ENCODE measurements at places on chromosomes 1 and 21.

DNA sequence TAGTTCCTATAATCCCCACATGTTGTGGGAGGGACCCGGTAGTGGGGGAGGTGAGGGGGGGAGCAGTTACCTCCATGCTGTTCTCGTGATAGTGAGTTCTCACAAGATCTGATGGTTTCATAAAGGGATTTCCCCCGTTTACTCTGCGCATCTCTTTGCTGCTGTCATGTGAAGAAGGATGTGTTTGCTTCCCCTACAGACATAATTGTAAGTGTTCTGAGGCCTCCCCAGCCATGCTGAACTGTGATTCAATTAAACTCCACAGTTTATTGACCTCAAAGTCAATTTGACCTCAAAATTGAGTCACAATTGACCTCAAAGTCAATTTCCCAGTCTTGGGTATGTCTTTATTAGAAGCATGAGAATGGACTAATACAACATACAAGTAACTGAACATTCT lies 19.7 kb downstream of the DPH5 start:
- no peak for DNase-seq

GRCh38 chr1:234944439-234945344 lies 183.9 kb downstream of the TOMM20 start:
- no peak for DNase-seq

DNA sequence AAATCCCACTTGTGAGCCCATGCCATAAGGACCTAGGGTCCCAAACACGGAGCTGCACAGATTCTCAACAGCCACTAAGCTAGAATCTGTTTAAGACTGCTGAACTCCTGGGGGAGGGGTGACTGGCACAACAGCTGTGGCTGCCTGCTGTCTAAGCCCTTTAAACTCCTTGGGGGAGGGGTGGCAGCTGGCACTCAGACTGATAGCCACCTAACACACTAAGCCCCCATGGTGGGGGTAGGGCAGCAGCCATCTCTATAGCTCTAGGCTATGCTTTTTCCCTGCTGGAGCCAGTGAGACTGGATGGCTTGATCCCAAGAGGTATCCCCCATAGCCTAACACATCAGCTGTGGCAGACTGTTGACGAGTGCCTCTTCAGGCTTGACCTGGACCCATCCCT lies 73.3 kb upstream of the FMO3 start:
- DNase-seq: no peak

DNA sequence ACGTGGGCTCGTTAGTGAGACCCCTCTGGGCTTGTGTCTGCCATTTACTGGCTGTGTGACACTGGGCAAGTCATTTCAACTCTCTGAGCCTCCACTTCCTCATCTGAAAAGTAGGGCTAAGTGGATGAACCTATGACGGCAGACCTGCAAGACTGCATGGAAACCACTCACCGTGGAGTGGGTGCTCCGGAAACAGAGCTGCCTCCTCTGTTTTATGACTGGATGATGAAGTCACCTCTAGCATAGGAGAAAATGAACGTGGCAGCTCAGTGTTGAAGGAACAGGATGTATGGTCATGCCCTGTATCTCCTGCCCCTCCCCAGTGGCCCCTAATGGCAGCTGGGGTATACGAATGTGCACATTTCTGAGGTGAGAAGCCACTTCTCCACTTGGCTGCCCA lies 40.5 kb downstream of the STPG1 start:
- DNase-seq: no peak

DNA sequence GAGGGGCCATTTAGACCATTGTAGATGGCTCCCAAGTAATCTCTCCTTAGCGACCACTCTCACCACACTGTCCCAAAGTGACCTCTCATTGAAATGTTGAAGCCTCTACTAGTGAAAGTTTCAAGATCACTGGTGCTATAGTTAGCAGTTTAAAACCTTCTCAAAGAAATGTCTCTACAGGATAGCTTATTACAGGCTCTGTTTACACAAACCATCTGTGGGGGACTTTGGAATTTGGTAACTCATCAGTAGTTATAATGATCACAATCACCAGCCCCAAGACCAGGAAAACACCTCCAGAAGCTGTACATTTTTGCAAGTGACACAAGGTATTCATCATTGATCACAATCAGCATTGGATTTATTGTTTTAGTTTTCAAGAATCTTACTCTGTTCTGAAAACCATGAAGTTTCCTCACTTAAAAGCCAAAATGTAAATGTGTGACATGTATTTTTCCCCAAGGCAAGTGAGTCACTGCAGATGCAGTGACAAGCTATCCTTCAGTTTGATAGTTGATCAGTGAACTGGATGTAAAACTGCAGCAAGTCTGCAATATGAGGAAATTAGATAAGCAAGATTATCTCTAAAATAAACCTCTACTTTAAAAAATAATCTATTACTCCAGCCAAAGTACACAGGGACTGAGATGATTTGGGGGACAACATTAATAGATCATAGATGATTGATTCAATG lies 41.9 kb downstream of the C21orf91 start:
- DNase-seq: no peak

DNA sequence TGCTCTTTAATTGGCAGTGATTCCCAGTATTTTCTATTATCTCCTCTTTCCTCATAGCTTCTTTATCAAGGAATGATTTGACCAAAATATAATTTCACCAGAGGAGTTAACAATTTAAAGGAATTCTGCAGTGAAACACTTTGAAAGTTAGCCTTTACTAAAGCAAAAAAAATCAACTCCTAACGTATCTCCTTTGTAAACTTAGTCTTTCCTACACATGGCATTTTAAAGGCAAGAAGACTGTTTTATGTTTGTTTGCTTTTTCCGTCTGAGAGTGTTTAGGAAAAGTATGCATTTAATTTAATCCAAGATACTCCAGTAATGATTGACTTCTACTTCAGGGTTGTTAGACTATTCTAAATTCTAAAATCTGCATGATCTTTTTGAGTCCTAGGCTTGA lies 15.9 kb downstream of the ATP6V1G3 start:
- DNase-seq: no peak

- no peak for DNase-seq
These were observed 51.1 kb downstream of the RBM11 start for GRCh38 chr21:14267076-14267475.

- DNase-seq: no peak
These were observed 123.6 kb downstream of the TGFB2 start for GRCh38 chr1:218468711-218469110.

DNA sequence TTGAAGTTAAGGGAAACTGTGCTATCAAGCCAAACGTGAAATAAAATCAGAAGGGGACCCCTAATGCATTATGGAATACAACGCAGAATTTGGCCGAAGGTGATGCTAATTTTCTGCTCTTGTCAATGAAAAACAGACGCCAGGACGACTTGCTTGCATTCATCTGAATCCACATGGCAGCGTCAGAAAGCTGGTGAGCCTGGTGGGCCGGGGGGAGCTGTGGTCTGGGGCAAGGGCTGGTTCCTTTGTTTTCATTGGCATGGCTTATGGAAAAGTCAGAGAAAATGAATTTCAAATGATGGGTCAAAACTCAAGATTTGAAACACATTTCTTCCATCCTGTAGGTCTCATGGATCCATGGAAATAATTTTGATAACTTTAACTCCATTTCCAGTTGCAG lies 86.4 kb upstream of the RUNX1 start:
- no peak for DNase-seq

DNA sequence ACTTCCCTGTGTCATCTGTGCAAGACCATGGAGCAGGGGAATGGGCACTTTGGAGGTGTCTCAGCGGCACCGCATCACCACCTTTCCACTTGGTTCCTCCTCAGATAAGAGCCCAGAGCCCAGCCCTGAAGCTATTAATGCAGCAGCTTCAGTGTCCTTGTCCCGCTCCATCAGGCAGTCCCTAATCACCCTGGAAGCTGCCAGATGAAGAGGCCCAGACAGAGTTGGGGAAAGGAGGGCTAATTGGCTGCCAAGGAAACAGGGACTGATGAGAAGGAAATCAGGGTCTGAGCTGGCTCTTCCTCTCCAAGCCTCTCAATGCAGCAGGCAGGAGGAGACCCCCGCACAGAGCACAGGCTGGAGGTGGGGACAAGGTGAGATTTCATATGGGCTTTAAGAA lies 83.1 kb upstream of the KLHDC7A start:
- DNase-seq: no peak

DNA sequence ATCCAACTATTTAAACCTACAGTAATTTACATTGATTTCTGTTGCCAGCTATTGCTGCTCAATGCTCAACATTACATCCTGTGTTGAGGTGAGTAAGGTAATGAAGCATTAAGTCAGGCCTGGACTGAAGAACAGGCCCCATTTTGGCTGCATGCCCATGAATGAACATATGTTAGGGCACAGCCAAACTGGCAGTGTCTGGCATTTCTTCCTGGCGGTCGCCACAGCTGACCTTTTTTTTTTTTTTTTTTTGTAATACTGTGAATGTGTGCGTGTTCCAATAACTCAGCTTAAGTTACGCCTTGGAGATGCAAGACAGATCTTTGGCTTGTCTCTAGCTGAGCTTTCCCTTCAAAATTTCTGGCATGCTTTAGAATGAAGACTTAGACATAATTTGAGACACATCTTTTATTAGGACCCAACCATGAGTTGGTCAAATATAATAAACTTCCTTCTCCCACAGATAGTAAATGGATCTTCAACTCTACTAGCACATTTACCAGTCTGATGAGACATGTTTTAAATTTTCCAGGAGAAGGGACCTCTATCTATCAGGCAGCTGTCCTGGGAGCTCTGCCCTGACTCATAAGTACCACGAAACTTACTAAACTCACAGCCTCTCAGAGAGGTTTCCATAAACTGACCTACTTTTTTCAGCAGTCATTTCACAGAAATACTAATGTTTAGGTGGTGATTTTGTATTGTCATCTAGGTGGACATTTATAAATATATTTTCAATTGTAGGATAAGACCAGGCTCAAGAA lies 341.1 kb upstream of the RUNX1 start:
- DNase-seq: no peak

DNA sequence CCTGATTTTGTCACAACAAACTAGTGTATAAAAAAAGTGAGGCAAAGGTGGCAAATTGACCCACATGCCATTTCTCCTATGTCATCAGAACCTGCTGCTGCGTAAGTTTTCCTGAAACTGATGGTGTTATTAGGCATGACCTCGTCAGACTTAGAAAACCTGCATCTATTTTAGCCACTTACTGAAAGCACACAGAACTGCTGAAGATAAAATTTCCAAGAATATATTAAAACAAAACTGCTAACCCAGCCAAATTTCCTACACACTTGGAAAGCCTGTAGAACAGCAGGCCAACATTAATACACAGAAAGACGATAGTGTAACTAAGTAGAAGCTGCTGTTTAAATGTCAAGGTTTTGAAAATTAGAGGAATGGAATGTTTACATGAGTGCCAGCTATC lies 674.5 kb upstream of the CXADR start:
- DNase-seq: no peak

- DNase-seq: no peak
These were observed 28.8 kb upstream of the ZBTB18 start for GRCh38 chr1:244022311-244022710.

- no peak for DNase-seq
These were observed 548.6 kb downstream of the LTN1 start for GRCh38 chr21:28444111-28444510.

DNA sequence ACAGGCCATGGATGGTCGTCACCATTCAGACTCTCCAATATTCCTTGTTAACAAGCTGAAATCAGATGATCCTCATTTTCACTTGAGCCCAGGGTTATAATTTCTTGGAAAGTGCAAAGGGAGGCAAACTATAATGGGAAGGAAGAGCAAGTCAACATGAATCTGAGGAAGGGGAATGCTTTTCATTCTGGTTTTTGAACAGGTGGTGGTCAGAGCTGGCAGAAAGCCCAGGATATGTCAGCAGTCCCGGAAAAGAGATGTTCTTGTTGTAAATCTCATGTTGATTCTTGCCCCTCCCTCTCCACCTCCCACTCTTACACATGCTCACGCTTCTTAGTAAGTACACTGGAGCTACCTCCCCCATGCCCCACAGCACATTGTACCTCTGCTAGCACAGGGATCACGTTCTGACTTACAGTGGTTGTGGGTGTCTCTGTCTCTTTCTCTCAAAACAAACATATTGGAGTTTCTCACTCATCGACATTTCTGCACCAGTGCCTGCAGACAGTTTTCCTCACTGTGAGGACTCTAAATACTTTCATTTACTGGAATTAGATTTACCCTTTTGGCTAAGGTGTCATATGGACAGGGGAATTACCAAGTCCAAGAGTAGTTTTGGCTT lies 77.6 kb downstream of the XCL2 start:
- peak; percentile 12 for DNase-seq

- DNase-seq: no peak
These were observed 153.7 kb downstream of the HHIPL2 start for GRCh38 chr1:222394224-222394623.
